Occipital lobe (tissue), 3 donors: ENCODE measurements at places on chromosomes 3 and 15. TPM values are rescaled to one million over a fixed set of nuclear protein-coding genes. Genes with fewer than 3 reads are reported as not detected.

DNA sequence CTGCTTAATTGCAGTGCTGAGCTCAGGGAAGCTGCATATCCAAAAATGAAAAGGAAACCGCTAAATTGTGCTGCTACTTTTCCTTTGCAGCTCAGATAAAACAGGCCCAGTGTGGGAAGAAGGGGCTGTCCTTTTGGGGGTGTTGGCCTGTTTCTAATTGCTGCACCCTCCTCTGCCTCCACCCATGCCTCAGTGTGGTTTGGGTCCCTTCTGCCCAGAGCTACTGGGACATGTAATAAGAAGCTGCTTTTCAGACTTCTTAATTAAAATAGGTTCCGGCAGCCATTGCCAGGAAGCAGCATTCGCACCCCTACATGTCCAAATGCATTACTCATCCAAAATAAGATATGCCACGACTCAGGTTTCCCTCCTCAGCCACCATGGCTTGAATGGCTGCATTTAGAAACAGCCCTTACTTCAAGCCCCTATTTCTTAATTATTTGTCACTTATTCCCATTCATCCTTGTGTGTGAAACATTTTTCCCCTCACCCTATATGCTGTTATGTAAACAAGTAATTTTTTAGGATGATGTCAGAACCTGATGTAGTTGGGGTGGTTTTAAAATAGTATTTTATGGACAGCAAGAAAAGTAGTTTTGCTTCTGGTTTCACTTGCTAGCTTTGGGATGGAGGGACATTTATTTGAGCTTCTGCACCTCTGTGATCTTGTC is 235.9 kb upstream of the CTDSPL start:
- DNase-seq: peak; percentile 17

GRCh38 chr3:129398803-129399144 is 29.7 kb downstream of the EFCAB12 start:
- no peak for DNase-seq

DNA sequence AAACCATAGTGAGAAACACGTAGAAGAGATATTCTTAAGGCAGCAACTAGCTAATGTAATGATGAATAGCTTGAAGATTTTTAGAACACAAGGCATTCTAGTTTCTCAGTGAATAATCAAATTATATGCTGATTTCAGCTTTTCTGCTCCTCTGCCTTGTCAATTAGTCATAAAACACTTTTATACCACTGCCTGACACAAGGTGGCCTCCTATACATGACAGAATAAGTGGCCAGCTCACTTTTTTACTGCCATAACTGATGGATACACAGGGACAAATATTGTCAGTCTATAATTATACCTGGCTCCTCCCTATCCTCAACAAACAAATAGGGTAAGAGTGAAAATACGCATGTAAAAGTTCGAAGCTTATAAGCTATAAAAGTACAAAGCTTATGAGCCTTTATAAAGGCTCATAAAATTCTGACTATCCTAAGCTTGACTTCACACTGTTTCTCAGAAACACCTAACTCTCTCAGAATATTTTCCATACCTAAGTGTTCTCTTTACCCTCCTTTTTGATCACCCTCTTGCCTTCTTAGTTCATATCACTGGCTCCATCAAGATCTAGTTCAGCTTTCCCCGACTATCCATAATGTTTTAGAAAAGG is 81.6 kb downstream of the HERC1 start:
- DNase-seq: no peak

GRCh38 chr3:189845069-189845468 is 213.9 kb downstream of the TP63 start:
- DNase-seq: no peak

KCNMB2 gene
- 15.4 TPM for total RNA-seq

THUMPD3 gene
- 84.4 TPM for total RNA-seq
